Activated CD8-positive, alpha-beta memory T cell treated with anti-CD3 and anti-CD28 coated beads for 4 hours (primary cell): ENCODE measurements at places on chromosomes 6 and 20.

- no peak for DNase-seq
These were observed 28.8 kb upstream of the MCHR2 start for GRCh38 chr6:100022847-100023246.

DNA sequence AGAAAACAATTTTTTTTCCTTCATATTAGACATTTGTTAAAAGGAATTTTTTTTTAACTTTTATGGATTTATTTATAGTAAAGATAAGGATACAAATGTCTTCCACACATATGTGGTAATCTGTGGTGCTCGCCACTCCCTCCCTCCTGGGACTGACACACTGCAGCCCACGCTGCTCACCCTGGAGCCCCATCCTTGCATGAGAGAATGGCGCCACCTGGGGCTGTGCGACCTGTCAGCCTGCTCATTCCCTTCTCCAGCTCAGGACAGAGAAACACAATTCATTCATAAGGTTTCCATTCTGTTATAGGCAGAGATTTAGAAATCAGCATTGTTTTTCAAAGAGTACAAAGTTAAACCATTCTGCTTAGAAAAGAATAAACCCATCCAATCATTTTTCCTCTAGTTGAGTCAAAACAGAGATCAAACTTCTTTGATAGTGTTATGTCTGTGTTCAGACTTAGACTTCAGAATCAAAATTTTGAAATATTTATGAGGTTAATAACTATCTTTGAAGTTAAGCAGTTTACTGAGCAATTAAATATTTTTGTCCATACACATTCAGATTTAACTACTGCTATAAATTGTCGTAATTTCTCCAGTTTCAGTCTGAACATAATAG lies 42.8 kb upstream of the DYNLRB1 start:
- no peak for DNase-seq

GRCh38 chr6:117210279-117210678 lies 55.1 kb upstream of the VGLL2 start:
- DNase-seq: no peak

DNA sequence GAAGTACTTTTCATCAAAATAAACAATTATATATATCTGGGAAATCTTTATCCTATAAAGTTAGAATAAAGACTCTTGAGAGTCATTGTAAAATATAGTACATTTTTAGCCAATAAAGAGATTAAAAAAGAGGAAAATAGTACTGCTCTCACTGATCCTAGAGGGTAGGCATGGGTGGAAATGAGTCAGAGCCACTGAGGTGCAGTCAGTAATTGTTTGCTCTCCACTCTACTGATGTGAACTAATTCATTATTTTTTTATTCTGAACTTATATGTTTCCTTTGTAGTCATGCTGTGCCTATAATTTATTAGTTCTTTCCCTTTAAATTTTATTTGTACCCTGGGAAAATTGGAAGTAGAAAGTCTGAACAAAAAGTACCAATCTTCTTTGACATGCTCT lies 1359.4 kb upstream of the GJE1 start:
- DNase-seq: no peak

DNA sequence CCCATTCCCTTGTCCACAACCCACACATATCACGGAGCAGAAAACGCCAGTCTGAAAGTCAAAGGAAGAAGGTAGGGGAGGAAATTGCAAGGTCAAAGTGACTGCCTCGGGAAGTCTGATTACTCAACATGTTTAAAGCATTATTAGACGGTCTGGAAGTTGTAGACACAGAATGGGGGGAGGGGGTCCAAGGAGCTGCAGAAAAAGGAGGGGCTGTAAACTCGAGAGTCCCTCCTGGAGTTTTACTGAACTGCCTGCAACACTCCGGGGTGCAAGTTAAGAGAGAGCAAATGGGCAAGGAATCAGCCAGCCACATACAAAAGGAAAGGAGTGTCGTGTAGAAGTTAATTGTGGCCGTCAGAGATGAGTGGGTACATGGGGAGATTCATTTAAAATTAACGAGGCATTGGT lies 417.7 kb upstream of the JARID2 start:
- DNase-seq: no peak

- DNase-seq: no peak
These were observed 447.1 kb downstream of the PREX1 start for GRCh38 chr20:48380661-48381060.

GRCh38 chr20:49054056-49054643 lies 8.0 kb downstream of the CSE1L start:
- DNase-seq: no peak

- no peak for DNase-seq
These were observed 43.6 kb upstream of the FAM83B start for GRCh38 chr6:54802775-54803634.

GRCh38 chr6:7261032-7261841 lies 51.8 kb downstream of the SSR1 start:
- no peak for DNase-seq

GRCh38 chr6:90764001-90764400 lies 177.1 kb upstream of the MAP3K7 start:
- DNase-seq: no peak

GRCh38 chr6:15143086-15143485 lies 102.8 kb upstream of the JARID2 start:
- DNase-seq: no peak
